ENCODE measurements at places on chromosomes 5 and 9. TPM values are rescaled to one million over a fixed set of nuclear protein-coding genes. Genes with fewer than 3 reads are reported as not detected.

DNA sequence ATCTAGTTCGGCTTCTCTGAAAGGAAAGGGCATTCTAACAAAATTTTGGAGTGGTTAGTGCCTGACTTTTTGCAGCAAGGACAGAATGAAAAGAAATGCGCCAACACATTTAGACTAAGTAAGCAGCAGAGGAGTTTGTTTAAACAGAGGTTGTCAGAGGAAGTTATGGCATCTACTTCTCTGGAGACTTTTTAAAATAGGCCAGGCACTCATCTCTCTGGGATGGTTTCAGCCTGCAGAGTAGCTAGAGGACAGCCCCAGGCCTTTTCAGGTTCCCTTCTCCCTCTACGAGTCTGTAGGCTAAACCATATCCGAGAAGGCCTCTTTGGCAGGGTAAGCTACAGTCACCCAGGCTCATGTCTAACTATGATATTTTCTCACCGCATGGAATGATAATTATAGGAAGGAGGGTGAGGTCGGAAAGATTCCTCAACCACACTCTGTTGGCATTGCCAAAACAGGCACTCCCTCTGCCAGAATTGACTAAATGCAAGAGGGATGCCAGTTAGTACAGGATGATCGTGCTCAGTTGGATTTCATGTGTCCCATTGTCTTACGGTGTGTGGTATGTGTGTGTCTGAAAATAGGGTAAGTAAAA, 1.4 kb upstream of the CTXN3 start:
- DNase-seq, result no peak

DNA sequence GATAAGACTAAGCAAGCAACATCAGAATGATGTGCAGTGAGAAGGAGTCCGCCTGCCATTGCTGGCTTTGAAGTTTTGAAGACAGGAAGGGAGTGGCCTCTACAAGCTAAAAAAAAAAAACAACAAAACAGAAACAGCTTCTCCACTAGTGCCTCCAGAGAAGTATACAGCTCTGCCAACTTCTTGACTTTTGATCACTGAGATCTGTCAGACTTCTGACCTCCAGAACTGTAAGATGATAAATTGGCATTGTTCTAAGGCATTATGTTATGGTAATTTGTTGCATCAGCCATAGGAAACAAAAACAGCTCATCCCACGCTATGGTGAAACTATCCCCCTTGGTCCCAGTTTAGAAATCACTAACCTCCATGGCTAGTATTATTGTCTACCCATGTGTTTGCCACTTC, 131.0 kb upstream of the VCAN start:
- no peak for DNase-seq

DNA sequence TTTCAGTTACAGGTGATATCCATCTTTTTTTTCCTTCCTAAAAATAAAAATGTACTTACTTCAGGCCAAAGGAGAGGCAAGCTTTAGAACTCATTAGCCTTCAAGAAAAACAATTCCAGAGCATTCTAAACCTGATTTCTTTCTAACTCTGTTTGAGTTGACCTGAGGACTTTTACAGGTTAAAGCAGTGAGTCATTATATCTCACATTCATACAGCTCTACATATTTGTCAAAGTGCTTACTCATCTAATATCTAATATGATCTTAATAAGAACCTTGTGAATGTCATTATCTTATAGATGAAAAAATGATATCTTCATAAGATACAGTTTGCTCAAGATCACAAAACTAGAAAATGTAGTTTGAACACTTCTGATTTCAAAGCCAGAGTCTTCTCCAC, 149.2 kb upstream of the CDKN2B start:
- DNase-seq, result no peak

DNA sequence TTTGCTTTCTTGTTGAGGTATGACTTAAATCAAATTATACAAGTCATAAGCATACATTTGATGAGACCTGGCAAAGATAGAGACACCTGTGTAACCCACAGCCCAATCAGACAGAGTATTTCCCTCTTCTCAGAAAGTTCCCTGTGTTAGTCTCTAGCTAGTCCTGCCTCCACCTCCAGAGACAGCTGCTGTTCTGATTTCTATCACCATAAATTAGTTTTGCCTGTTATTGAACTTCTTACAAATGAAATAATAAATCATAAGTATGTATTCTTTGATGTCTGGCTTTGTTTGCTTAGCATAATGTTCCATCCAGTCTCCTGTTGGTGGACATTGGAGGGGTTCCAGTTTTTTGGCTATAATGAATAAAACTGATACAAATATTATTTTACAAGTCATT, 194.5 kb downstream of the ICE1 start:
- DNase-seq, result no peak

DNA sequence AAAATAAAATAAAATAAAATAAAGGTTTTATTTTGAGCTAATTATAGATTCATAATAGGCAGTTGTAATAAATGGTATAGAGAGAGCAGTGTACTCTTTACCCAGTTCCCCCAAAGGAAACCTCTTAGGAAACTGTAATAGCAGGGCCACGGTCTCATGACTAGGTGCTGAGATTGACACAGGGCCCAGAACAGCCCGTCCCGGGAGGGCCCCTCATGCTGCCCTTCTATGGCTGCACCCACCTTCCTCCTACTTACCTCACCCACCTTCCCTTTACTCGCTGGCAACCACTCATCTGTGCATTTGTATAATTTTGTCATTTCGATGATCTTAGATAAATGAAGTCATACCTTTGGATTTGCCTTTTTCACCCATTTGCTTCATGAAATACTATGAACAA, 16.1 kb downstream of the CACNA1B start:
- no peak for DNase-seq

Gene SRD5A1
- total RNA-seq, result 51.8 TPM

Gene NUTM2G
- not detected for total RNA-seq

Gene AGXT2
- not detected for total RNA-seq
